ENCODE measurements at places on chromosomes 7 and 10.
A peak's percentile ranks its signal among the peaks of the same experiment; 100 is the strongest.

- H3K36me3 ChIP-seq: no peaks in the 10 kb centered on the region
- peak; percentile 79 for DNase-seq
- H3K27me3 ChIP-seq: peaks cover 29% of the 10 kb centered on the region
- no peak overlapping the region for H3K4me3 ChIP-seq
- no peaks in the 10 kb centered on the region for H3K4me1 ChIP-seq
These were observed 1.7 kb downstream of the SORCS3 start for GRCh38 chr10:104642658-104643302.

- H3K4me1 ChIP-seq: no peaks in the 10 kb centered on the region
- H3K27ac ChIP-seq: no peak overlapping the region
- no peaks in the 10 kb centered on the region for H3K27me3 ChIP-seq
- no peak for DNase-seq
These were observed 53.0 kb downstream of the PHF14 start for GRCh38 chr7:11026452-11027359.

DNA sequence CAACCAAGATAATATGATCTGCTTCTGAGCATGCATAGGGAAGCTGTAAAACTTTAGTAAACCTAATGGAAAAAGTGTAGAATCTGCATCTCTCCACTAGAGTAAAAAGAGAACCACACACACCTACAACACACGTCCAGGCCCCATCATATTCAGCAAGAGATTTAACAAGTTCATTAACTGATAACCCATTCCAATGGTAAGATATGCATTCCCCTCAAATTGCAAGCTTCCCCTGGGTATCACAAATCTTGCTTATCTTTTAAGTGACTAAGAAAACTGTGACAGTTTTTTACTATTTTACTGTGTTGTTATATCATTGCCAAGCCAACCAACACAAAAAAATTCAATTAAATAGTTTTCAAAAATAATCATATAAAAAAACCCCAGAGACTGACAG, 8.0 kb downstream of the DPY19L1 start:
- no peak overlapping the region for H3K4me3 ChIP-seq
- no peaks in the 10 kb centered on the region for H3K36me3 ChIP-seq
- DNase-seq: peak; percentile 50

GRCh38 chr7:16695621-16696237, 49.7 kb downstream of the BZW2 start:
- H3K27me3 ChIP-seq: no peaks in the 10 kb centered on the region
- peaks cover 44% of the 10 kb centered on the region for H3K4me1 ChIP-seq
- H3K36me3 ChIP-seq: peaks cover 73% of the 10 kb centered on the region
- DNase-seq: no peak
- peak overlapping the region; percentile 92 for H3K27ac ChIP-seq

DNA sequence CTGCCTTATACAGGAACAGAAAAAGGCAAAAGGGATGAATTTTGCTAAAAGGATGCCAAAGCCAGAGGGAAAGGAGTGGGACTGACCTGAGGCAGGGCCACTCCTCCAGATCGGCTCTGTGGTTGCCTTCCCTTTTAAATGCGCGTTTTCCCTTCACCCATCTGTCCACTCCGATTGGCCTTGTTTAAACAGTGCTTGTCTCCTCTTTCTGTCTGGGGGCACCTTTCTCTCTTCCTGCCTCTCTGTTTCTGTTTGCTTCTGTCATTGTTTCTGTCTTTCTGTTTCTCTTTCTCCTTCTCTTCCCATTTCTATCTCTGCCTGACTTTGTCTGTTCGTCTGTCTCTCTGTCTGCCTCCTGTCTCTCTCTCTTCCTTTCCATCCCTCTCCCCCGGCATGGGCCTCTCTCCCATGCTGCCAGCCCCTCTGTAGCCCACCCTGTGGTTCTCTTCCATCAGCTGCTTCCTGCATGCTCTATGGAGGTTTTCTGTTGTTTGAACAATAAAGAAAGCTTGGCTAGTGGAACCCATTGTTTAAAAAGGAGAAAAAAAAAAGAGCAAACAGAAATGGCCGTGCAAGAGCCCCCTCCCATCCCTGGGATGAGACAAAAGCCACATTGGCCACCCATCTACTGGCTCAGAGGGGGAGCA, 29.5 kb upstream of the HSPB1 start:
- DNase-seq: peak; percentile 6
- peaks cover 50% of the 10 kb centered on the region for H3K27me3 ChIP-seq
- no peak overlapping the region for H3K4me3 ChIP-seq
- no peaks in the 10 kb centered on the region for H3K36me3 ChIP-seq
- no peaks in the 10 kb centered on the region for H3K4me1 ChIP-seq

DNA sequence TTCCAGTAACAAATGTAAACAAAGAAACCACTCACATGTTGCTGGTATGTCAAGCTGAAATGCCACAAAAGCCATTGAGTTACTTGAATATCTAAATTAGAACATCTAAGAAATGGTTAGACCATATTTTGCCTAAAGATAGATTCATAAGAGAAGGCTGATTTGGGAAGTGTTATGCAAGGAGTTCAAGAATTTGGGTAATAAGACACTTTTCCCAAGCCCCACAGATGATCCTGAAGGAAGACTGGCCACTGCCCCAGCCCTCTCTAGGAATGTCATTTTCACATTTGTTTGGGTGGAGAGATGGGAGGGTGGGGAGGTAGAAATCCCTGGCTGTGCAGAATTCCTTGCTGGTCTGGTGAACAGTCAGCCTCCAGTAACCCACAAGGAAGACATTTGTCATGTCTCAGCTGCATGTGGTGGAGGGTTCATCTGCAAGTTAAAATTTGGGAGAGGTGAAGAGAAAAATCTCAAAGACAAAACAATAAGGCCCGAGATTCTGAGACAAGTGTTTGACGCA, 427.2 kb upstream of the KLF6 start:
- H3K4me1 ChIP-seq: no peaks in the 10 kb centered on the region
- H3K36me3 ChIP-seq: no peaks in the 10 kb centered on the region
- H3K27me3 ChIP-seq: no peaks in the 10 kb centered on the region
- H3K4me3 ChIP-seq: no peak overlapping the region
- H3K27ac ChIP-seq: no peak overlapping the region

- H3K4me1 ChIP-seq: no peaks in the 10 kb centered on the region
- H3K27ac ChIP-seq: no peak overlapping the region
- no peaks in the 10 kb centered on the region for H3K27me3 ChIP-seq
- no peak overlapping the region for H3K4me3 ChIP-seq
- no peak for DNase-seq
- H3K36me3 ChIP-seq: no peaks in the 10 kb centered on the region
These were observed 10.9 kb downstream of the C10orf71 start for GRCh38 chr10:49309691-49310411.

DNA sequence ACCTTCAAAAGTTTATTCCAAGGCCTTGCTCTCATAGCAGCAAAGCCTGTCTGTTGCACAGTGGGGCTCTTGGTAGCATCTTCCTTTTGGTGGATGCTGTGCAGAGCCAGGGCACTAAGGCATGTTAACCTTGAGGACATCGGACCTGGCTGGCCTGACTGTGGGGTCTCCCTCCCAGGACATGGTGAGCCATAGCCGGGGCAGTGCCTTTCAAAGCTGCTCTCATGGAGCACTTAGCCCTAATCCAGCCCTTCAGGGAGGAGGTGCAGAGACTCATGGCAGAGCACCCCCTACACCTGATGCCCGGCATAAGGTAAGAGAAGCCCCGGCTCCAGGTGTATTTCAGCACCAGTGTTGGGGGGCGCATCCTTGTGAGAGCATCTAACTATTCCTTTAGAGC, 941.4 kb upstream of the ZNF722 start:
- no peaks in the 10 kb centered on the region for H3K27me3 ChIP-seq
- no peak overlapping the region for H3K4me3 ChIP-seq
- no peak overlapping the region for H3K27ac ChIP-seq
- H3K4me1 ChIP-seq: no peaks in the 10 kb centered on the region
- DNase-seq: no peak

GRCh38 chr7:55509322-55509721, 63.0 kb downstream of the VOPP1 start:
- H3K27me3 ChIP-seq: no peaks in the 10 kb centered on the region
- no peak for DNase-seq
- peaks cover 12% of the 10 kb centered on the region for H3K4me1 ChIP-seq
- H3K4me3 ChIP-seq: no peak overlapping the region
- H3K36me3 ChIP-seq: peaks cover 5% of the 10 kb centered on the region

DNA sequence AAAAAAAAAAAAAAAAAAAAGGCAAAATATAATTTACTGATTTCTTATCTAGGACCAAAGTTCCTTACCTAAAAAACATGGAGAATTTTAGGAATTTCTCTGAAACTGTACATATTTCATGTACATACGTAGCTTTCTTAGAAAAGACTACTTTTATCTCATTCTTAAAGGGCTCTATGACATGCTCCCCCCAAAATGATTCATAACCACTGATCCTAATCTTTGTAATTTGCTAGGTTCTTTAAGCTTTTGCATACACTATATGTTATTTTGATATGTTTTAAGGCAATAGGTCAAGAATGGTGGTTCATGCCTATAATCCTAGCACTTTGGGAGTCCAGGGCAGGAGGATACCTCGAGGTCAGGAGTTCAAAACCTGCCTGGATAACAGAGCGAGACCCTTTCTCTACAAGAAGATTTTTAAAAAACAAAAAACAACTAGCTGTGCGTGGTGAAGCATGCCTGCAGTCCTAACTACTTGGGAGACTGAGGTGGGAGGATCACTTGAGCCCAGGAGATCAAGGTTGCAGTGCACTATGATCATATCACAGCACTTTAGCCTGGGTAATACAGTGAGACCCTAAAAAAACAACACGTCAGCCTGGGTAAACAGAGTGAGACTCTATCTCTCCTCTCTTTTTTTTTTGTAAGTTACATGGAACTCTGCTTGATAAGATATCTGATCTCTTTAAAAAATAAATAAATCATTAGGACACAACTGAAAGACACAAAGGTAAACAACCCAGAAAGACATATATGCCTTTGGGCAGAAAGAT, 54.8 kb downstream of the ATAD1 start:
- H3K27ac ChIP-seq: no peak overlapping the region
- peaks cover 14% of the 10 kb centered on the region for H3K36me3 ChIP-seq
- no peak for DNase-seq
- no peaks in the 10 kb centered on the region for H3K27me3 ChIP-seq

- peak overlapping the region; percentile 39 for H3K4me3 ChIP-seq
- peak; percentile 97 for DNase-seq
- no peaks in the 10 kb centered on the region for H3K27me3 ChIP-seq
These were observed 6.3 kb downstream of the ZNF503 start for GRCh38 chr10:75395066-75395931.

GRCh38 chr10:7151538-7151937, 259.3 kb downstream of the SFMBT2 start:
- no peak for DNase-seq
- H3K27me3 ChIP-seq: no peaks in the 10 kb centered on the region
- no peaks in the 10 kb centered on the region for H3K36me3 ChIP-seq

- H3K36me3 ChIP-seq: peaks cover 38% of the 10 kb centered on the region
- DNase-seq: peak; percentile 79
- no peaks in the 10 kb centered on the region for H3K27me3 ChIP-seq
- H3K4me3 ChIP-seq: no peak overlapping the region
- no peak overlapping the region for H3K27ac ChIP-seq
- no peaks in the 10 kb centered on the region for H3K4me1 ChIP-seq
These were observed 35.8 kb downstream of the GBX1 start for GRCh38 chr7:151131592-151132293.

DNA sequence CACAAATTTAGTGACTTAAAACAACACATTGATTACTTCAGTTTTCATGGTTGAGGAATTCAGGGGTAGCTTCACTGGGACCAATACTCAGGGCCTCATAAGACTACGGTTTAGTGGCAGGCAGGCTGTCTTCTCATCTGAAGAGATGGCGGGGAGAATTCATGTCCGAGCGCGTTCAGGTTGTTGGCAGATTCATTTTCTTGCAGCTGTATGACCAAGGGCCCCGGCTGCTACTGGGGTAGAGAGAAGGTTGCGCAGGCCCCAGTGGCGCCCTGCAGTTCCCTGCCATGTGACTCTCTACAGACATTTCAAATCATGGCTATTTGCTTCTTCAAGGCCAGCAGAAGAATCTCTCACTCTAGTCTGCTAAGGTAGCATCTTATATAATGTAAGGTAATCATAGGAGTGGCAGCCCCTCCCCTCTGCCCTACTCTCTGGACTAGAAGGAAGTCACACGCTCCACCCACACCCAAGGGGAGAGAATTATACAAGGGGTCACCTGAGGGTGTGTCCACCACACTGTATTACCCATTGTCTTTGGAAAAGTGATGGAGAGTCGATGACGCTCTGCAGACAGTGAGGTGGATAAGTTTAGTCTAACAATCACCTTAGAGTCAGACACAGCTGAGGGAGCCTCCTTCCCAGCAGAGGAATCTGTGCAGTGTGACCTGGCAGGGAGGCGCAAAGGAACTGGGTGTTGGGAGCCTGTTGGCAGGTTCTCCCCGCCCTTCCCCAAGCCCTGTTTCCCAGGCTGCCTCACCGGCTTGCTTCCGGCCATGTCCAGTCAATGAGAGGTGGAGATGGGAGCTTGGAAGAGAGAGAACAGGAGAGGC, 35.7 kb upstream of the PLEKHA1 start:
- no peaks in the 10 kb centered on the region for H3K4me1 ChIP-seq
- no peak overlapping the region for H3K27ac ChIP-seq
- peaks cover 3% of the 10 kb centered on the region for H3K27me3 ChIP-seq
- no peaks in the 10 kb centered on the region for H3K36me3 ChIP-seq
- DNase-seq: no peak

- no peak overlapping the region for H3K27ac ChIP-seq
- no peak for DNase-seq
- H3K4me3 ChIP-seq: no peak overlapping the region
- H3K4me1 ChIP-seq: no peaks in the 10 kb centered on the region
These were observed 90.3 kb downstream of the MICALL2 start for GRCh38 chr7:1368682-1369571.

GRCh38 chr7:126223729-126224128, 1029.0 kb downstream of the GRM8 start:
- no peak overlapping the region for H3K27ac ChIP-seq
- no peak overlapping the region for H3K4me3 ChIP-seq
- DNase-seq: peak; percentile 6
- no peaks in the 10 kb centered on the region for H3K27me3 ChIP-seq
- no peaks in the 10 kb centered on the region for H3K36me3 ChIP-seq
- H3K4me1 ChIP-seq: no peaks in the 10 kb centered on the region

GRCh38 chr10:112949143-112949823, 764 bp upstream of the TCF7L2 start:
- H3K4me1 ChIP-seq: peaks cover 13% of the 10 kb centered on the region
- H3K27me3 ChIP-seq: no peaks in the 10 kb centered on the region
- peak; percentile 89 for DNase-seq
- H3K27ac ChIP-seq: no peak overlapping the region
- H3K4me3 ChIP-seq: peak overlapping the region; percentile 90
- no peaks in the 10 kb centered on the region for H3K36me3 ChIP-seq

DNA sequence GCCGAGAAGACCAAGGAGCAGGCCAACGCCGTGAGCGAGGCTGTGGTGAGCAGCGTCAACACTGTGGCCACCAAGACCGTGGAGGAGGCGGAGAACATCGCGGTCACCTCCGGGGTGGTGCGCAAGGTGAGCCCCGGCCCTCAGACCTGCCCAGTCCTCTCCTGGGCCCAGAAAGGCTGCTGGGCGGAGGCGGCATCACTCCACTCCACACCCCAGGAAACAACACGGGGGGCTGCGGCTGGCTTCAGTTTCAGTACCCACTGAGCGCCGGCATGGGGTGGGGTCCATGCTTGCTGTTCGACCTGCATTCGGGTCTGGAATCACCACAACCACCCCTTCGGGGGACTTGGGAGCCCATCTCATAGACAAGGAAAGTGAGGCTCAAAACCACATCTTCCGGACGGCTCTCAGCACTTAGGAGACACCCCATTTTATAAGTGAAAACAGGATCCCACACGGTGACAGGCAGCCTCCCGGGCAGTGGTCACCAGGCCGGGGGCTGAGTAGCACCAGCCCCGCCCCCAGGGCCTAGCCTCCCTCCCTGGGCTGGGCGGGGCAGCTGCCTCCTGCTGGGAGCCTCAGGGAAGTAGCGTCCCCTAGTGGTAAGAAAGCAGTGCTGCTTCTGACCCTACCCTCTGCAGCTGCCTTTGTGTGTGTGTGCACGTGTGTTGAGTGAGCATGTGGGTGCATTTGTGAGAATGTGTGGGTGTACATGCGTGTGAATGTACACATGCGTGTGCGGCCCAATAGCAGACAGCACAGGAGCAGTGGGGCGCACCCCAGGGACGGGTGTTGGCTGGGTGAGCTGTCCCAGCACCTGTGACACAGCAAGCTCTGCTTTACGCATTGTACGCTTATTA, 1.8 kb downstream of the SNCG start:
- peaks cover 14% of the 10 kb centered on the region for H3K4me1 ChIP-seq
